ENCODE measurements at places on chromosomes 5 and 9. TPM values are rescaled to one million over a fixed set of nuclear protein-coding genes. Genes with fewer than 3 reads are reported as not detected.
A peak's percentile ranks its signal among the peaks of the same experiment; 100 is the strongest.

The ARSK gene
- total RNA-seq = 0.76 TPM

The GHR gene
- 12.4 TPM for total RNA-seq

The IL31RA gene
- not detected for total RNA-seq

The NRG2 gene
- not detected for total RNA-seq

GRCh38 chr5:142395334-142395733 lies 70.5 kb upstream of the SPRY4 start:
- no peak overlapping the region for H3K27ac ChIP-seq
- H3K4me1 ChIP-seq = peaks cover 2% of the 10 kb centered on the region
- H3K4me3 ChIP-seq = no peak overlapping the region
- no peaks in the 10 kb centered on the region for H3K36me3 ChIP-seq
- H3K27me3 ChIP-seq = no peaks in the 10 kb centered on the region
- no peak for DNase-seq

- H3K36me3 ChIP-seq = no peaks in the 10 kb centered on the region
- no peak for DNase-seq
- H3K4me3 ChIP-seq = no peak overlapping the region
Observed at GRCh38 chr9:89388084-89388867, 70.0 kb downstream of the SECISBP2 start.

DNA sequence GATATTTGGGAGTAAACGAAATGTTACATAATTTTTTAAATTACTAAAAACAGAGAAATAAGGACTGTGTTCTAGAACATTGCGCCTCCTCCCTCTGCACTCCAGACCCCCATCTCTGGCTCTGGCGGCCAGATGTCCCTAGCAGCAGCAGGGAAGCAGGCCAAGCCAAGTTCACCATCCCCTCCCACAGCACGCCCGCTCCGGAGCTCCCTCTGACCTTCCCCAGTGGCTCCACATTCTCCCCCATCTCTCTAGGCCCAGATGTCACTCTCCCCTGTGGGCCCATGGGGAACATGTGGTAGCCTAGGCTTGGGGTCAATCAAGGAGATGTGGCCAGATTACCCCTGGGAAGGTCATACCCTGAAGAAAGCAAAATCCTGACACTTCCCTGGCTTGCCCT lies 6.3 kb upstream of the WNK2 start:
- no peaks in the 10 kb centered on the region for H3K36me3 ChIP-seq
- no peak overlapping the region for H3K27ac ChIP-seq

DNA sequence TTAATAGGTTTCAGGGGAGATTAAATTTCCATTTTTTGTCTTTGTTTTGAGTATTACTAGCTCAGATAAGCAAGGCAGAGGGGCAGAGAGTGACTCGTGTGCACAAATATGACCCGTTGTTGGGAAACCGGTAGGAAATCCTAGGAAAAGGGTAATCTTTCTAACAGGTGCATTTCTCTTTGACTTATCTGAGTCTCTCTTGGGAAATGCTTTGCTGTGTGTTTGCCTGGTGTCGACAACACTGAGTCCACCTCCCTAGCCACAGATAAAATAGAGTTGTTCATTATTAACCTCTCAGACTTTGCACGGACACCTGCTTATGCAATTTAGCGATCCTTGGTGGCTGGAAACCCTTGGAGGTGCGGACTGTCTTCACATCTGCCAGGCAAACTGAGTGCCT lies 164.2 kb downstream of the FGF1 start:
- H3K4me1 ChIP-seq = no peaks in the 10 kb centered on the region
- no peak for DNase-seq
- H3K27me3 ChIP-seq = no peaks in the 10 kb centered on the region
- no peaks in the 10 kb centered on the region for H3K36me3 ChIP-seq
- no peak overlapping the region for H3K4me3 ChIP-seq

- H3K27ac ChIP-seq = no peak overlapping the region
- H3K4me3 ChIP-seq = no peak overlapping the region
- H3K36me3 ChIP-seq = no peaks in the 10 kb centered on the region
- H3K27me3 ChIP-seq = no peaks in the 10 kb centered on the region
- H3K4me1 ChIP-seq = no peaks in the 10 kb centered on the region
Observed at GRCh38 chr5:165579911-165580310, 2074.5 kb downstream of the MAT2B start.

- H3K36me3 ChIP-seq = no peaks in the 10 kb centered on the region
- H3K27ac ChIP-seq = no peak overlapping the region
- no peak overlapping the region for H3K4me3 ChIP-seq
- H3K4me1 ChIP-seq = no peaks in the 10 kb centered on the region
- no peak for DNase-seq
- no peaks in the 10 kb centered on the region for H3K27me3 ChIP-seq
Observed at GRCh38 chr5:121025671-121026070, 561.6 kb downstream of the PRR16 start.

DNA sequence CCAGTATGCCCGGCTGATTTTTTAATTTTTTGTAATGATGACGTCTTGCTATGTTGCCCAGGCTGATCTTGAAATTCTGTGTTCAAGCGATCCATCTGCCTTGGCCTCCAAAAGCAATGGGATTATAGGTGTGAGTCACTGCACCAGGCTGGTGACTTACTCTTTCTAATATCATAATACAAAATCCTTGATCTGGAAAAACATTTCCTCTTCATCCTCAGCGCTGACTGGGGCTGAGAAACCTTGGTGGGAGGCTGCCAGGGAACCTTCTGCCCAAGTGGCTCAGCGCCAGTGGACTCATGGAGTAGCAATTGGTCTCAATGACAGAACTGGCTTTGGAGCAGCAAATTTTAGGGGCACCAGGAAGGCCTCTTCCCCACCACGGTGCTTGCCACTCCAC lies 17.5 kb upstream of the SEMA4D start:
- H3K4me3 ChIP-seq = no peak overlapping the region
- no peak overlapping the region for H3K27ac ChIP-seq
- no peaks in the 10 kb centered on the region for H3K36me3 ChIP-seq
- peaks cover 14% of the 10 kb centered on the region for H3K4me1 ChIP-seq
- DNase-seq = no peak

DNA sequence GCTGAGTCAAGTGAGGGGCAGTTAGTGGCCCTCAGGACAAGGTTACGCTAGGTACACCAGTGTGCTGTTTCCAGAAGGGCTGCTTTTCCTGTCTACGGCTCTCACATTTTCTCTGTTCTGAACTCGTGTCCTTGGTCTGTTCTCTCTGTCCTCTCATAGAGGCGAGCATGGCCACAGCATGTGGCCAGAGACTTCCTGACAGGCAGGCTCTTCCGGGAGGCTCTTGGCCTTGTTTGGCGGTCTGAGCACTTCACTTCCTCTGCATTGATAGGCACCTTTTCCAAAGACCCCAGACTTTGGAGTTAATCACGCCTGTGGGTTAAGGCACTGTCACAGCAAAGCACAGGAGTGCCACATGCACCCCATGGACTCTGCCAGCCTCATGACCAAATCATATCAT lies 1.2 kb downstream of the CKMT2 start:
- no peak overlapping the region for H3K4me3 ChIP-seq
- no peak overlapping the region for H3K27ac ChIP-seq
- no peaks in the 10 kb centered on the region for H3K36me3 ChIP-seq
- DNase-seq = no peak

DNA sequence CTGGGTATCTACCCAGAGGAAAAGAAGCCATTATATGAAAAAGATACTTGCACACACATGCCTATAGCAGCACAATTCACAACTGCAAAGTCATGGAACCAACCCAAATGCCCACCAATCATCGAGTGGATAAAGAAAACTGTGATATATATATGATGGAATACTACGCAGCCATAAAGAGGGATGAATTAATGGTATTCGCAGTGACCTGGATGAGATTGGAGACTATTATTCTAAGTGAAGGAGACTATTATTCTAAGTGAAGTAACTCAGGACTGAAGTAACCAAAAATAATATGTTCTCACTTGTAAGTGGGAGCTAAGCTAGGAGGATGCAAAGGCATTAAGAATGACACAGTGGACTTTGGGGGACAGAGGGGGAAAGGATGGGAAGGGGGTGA lies 30.0 kb upstream of the GABBR2 start:
- no peaks in the 10 kb centered on the region for H3K36me3 ChIP-seq
- no peak overlapping the region for H3K27ac ChIP-seq

- no peaks in the 10 kb centered on the region for H3K27me3 ChIP-seq
- H3K27ac ChIP-seq = no peak overlapping the region
- no peaks in the 10 kb centered on the region for H3K36me3 ChIP-seq
- DNase-seq = peak; percentile 46
- H3K4me3 ChIP-seq = no peak overlapping the region
Observed at GRCh38 chr9:98164912-98165311, 27.5 kb downstream of the CORO2A start.

DNA sequence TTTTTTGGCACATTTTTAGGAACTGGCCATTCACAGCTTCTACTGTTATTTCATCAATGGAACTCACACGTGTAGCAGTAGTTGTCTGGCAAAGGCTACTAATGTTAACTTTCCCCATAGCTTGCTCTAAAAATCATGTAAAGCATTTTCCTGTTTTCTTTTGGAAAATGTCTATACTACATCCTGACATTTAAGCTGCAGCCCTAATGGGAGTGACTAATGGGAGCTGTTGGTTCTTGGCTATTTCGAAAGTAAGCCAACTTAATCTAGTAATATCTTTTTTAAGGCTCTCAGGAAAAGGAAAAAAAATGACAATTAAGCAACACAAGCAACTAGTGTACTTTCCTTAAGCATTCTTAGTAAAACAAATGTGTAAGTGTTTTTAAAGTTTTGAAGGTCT lies 169.2 kb downstream of the SLC12A2 start:
- H3K27me3 ChIP-seq = no peaks in the 10 kb centered on the region
- H3K36me3 ChIP-seq = no peaks in the 10 kb centered on the region
- no peak overlapping the region for H3K27ac ChIP-seq

DNA sequence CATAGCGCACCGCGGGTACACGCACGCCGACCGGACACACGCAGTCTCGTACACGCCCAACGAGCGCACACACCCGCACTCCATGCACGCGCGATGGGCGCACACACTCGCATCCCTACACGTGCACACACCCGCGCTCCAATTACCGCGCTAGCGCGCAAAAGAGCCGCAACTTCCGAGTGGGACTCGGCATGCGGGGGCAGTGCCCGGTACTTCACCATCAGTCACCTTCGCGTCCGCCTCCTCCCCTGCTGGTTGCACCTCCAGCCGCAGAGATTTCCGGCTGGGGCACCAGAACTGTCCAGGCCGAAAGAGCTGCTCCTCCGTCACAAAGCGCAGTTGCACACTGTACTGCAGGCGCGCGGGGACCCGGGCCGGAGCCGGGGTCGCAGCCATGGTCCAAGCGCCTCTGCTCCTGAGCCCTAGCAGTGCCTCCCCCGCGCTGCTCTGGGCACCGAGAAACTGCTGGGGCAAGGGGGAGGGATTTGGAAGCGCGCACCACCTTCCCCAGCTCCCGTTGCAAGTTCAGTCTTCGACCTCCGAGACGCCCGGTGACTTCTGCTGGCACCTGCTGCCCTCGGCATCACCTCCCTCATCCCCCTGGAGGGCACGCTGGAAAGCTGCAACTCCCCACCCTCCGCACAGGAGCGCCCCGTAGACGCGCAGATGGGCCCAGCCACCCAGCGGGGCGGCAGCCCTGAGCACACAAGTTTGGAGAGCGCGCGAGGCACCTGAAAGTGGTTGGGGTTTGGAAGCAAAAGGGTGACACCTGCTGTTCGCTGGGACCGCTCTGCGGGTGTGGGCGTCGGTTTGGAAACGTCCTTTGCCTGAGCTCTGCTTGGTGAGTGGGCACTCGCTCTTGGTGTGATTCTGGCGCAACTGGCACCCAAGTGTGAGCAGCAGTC lies 337.4 kb upstream of the PUM3 start:
- no peaks in the 10 kb centered on the region for H3K4me1 ChIP-seq
- no peak overlapping the region for H3K27ac ChIP-seq
- DNase-seq = no peak
- no peak overlapping the region for H3K4me3 ChIP-seq
- no peaks in the 10 kb centered on the region for H3K36me3 ChIP-seq

GRCh38 chr5:14071433-14071832 lies 71.7 kb upstream of the TRIO start:
- H3K27ac ChIP-seq = no peak overlapping the region
- no peak overlapping the region for H3K4me3 ChIP-seq
- H3K36me3 ChIP-seq = no peaks in the 10 kb centered on the region
- no peak for DNase-seq
- no peaks in the 10 kb centered on the region for H3K27me3 ChIP-seq
- H3K4me1 ChIP-seq = no peaks in the 10 kb centered on the region

GRCh38 chr5:79227484-79228025 lies 8.4 kb upstream of the JMY start:
- H3K27me3 ChIP-seq = no peaks in the 10 kb centered on the region
- no peak for DNase-seq
- H3K4me1 ChIP-seq = no peaks in the 10 kb centered on the region
- no peak overlapping the region for H3K27ac ChIP-seq
- no peaks in the 10 kb centered on the region for H3K36me3 ChIP-seq
- no peak overlapping the region for H3K4me3 ChIP-seq

DNA sequence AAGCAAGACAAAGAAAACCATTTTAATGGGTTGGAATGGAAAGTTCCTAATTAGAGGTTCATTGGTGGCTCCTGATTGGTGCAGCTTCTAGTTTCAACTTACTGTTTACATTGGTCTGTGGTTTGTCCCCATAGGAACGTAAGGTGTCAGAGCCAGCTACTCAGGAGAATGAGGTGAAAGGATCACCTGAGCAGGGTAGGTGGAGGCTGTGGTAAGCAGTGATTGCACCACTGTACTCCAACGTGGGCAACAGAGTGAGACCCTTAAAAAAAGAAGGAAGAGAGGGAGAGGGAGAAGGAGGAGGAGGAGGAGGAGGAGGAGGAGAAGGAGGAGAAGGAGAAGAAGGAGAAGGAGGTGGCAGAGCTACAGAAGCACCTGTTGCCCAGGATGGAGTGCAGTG lies 30.4 kb downstream of the KCNIP1 start:
- no peaks in the 10 kb centered on the region for H3K27me3 ChIP-seq
- no peak overlapping the region for H3K4me3 ChIP-seq
- no peaks in the 10 kb centered on the region for H3K36me3 ChIP-seq
- no peak for DNase-seq

DNA sequence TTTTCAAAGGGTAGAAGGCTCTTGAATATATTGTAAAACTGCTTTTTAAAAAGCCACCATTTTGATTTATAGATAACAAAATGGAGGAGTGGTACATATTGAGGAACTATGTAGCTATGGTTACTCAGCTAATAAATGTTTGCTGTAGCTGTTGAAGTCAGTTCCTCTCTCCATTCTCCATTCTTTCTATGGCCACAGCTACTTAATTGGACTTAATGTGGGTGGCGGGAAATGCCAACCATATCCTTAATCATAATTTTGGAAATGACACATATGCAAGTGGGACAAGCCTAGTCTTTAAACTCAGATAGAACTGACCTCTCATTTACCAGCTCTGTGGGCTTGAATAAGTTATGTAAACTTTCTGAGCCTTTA lies 10.6 kb downstream of the CDKN2A start:
- H3K4me3 ChIP-seq = no peak overlapping the region
- no peaks in the 10 kb centered on the region for H3K36me3 ChIP-seq
- no peaks in the 10 kb centered on the region for H3K27me3 ChIP-seq
- DNase-seq = no peak

Data from Peyer's patch (tissue), 4 donors.